ENCODE measurements at places on chromosomes 1 and 21.

DNA sequence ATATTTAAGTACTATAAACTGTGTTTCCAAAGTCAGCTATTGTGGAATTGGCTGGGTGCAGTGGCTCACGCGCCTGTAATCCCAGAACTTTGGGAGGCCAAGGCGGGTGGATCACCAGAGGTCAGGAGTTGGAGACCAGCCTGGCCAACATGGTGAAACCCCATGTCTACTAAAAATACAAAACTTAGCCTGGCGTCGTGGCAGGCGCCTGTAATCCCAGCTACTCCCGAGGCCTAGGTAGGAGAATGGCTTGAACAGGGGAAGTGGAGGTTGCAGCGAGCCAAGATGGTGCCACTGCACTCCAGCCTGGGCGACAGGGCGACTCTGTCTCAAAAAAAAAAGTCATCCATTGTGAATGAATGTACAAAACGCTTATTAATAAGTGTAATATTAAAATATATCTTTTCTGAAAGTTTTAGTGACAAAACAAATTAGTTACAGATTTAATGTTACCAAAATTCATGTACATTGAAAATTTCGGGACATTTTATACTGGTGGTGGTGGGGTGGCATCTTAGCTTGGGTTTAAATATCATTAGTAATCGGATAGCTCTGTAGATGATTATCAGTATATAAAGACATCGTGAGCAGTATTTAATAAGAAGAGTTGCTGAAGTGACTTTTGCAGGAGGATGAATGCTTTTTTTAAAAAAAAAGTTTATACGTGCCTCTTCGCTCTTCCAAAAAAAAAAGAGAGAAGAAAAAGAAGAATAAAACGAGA is 503 bp upstream of the SRSF11 start:
- DNase-seq = no peak

GRCh38 chr21:24224422-24224821 is 1382.9 kb downstream of the MRPL39 start:
- DNase-seq = no peak

GRCh38 chr1:162530307-162530987 is 31.1 kb upstream of the UAP1 start:
- no peak for DNase-seq

DNA sequence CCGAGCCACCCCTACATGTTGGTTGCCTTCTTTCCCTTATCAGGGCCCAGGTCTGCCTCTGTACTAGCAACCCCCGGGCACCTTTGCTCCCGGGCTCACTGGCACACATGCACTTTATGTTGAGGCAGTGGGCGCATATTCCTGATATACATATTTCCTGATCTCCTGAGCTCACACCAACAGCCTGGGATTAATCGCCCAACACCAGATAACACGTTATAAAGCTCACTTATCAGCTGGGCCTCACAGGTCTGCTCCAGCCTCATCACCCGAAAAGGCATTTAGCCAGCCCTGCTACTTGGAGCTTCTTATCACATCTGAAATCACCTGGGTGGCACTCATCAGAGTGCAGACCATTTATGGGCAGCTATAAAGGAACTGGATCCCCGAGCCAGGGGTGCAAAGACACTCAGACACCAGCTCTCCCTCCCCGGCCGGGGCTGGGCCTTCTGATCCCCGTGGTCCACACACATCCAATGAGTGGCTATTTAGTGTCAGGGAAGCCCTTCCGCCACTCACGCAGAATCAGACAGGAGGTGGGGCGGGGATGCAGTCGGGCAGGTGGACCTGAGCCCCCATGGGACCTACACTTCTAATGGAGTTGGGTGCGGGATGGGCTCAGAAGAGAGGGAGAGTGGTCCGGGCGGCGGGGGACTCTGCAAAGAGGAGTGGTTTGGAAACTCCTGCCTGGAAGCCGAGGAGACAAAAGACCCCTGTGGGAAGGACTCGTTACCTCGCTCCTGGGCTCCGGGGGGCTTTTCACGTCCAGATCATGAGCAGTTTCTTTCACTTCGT is 21.6 kb downstream of the RIPK4 start:
- no peak for DNase-seq

DNA sequence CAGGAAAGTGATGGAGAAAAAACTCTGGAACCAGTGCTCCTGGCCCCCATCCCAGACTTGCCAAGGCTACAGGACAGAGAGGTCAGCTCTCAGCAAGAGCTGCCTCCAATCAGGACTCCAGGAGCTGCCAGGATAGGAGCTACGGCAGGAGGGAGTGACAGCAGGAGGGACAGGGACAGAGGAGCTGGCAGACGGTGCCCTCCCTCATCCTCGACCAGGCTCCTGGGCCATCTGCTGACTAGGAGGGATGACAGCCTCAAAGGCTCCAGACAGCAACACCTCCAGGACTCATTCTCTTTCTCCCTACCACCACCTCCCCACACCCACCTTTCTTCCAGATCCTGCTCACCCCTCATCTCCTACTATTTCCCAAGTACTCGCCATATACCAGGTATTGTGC is 22.7 kb downstream of the DLGAP3 start:
- no peak for DNase-seq

DNA sequence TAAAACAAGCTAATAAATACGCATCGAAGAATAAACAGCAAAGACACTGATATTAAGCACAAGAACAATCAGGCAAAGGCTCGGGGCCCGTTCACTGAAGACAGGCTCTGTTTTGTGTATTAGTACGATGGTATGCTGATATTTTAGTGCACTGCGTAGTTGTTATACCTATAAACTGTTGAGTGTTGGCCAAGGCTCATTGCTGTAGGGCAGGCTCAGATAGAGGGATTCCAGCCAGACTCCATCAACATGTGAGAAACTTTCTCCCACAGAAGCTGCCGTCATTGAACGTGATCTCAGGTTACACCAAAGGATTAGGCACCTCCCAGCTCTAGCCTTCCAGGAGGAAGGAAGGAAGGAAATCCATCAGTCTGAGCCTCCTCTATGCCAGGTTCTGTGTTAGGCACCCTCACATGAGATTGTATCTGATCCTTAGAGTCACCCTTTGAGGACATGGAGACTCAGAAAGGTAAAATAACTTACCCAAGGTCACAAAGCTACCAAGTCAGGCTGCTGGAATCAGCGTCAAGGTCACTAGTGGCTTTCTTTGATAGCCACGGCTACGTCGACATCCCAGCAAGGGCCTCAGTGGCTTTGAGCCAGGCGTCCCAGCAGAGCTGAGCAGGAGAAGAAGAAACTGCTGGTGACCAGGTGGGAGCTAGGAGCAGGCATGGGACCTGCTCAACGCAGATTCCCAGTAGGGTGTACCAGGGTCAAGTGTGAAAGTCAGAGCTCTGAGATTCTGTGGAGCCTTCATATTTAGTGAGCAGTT is 14.8 kb downstream of the BCAR3 start:
- no peak for DNase-seq

DNA sequence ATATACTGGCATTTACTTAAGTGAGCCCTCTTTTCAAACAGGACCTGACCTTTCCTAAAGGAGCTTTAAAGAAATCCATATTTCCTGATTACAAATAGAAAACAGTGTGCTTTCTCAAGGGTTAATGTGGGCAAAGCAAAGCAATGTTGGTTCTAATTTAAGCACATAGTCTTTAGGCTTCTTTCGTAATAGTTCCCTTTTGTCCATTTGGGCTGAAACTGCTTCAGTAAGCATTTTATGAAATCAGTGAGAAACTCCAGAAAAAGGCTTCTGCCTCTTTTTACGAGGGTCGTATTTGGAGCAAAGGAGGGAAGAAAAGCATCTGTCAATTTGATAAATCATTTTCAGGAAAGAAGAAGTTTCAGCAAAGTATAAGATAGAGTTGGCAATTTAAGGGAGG is 331.2 kb downstream of the KIF26B start:
- no peak for DNase-seq

Measured in stimulated activated CD4-positive, alpha-beta T cell treated with anti-CD3 and anti-CD28 coated beads, Interleukin-12 subunit alpha, Interleukin-12 subunit beta, amount 100 ng/mL, for 24 hours (primary cell).